ENCODE measurements at places on chromosomes 2 and 18.
A peak's percentile ranks its signal among the peaks of the same experiment; 100 is the strongest.

DNA sequence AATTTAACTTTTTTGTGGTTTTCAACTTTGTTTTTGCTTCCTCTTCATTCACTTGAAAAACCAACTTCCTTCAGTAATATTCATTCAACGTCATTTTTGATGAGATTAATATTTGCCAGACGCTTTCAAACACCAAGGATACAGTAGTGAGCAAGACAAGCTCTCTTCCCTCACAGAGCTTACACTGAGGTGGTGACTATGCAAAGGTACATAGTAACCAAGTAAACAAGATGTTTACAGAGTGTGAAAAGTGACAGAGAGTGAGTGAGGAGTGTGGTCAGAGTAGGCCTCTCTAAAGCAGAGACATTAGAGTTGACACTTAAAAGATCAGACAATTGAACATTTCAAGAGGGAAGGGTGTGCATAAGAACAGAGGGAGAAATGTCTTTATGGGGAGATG, 155.5 kb downstream of the TMEM247 start:
- DNase-seq = no peak

GRCh38 chr2:171883275-171883893, 10.7 kb downstream of the SLC25A12 start:
- DNase-seq = no peak

- DNase-seq = no peak
Measured at GRCh38 chr2:201441409-201441808, 9.8 kb downstream of the TRAK2 start.

- no peak for DNase-seq
Measured at GRCh38 chr2:217489145-217489960, 513.4 kb downstream of the TNS1 start.

- no peak for DNase-seq
Measured at GRCh38 chr2:224882291-224883171, 159.7 kb downstream of the DOCK10 start.

DNA sequence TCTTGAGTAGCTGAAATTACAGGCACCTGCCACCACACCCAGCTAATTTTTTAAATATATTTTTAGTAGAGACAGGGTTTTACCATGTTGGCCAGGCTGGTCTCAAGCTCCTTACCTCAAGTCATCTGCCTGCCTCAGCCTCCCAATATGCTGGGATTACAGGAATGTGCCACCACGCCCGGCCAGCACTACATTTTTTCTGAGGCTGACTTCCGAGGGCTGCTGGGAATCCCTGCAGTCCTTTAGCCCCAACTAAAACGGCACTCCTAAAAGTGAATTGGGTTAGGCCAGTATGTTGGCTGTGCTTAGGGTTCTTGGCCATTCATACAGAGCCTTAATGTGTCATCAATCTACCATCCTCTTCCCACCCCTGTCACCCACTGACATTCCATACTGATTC, 375.4 kb downstream of the DCC start:
- no peak for DNase-seq

- DNase-seq = no peak
Measured at GRCh38 chr18:79442508-79443221, 46.9 kb downstream of the NFATC1 start.

GRCh38 chr2:25312958-25313710, 28.6 kb downstream of the DNMT3A start:
- DNase-seq = no peak

DNA sequence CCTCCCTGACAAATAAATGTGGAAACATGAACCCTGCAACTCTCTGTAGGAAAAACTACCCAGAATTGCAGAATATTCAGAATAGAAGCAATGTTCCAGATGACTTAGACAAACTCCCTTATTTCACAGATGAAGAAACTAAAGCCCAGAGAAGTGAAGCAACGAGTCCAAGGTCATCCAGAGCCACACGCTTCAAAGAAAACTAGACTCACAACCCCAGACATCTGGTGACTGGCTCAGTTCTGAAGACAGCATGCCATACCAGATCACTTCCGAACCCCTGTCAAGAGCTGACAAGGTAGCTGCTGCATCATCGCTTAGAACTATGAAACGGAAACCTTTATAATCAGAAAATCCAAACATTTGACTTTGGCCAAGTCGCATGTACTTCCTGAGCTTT, 101.3 kb downstream of the PID1 start:
- DNase-seq = no peak

GRCh38 chr18:79438898-79439627, 43.3 kb downstream of the NFATC1 start:
- DNase-seq = no peak

DNA sequence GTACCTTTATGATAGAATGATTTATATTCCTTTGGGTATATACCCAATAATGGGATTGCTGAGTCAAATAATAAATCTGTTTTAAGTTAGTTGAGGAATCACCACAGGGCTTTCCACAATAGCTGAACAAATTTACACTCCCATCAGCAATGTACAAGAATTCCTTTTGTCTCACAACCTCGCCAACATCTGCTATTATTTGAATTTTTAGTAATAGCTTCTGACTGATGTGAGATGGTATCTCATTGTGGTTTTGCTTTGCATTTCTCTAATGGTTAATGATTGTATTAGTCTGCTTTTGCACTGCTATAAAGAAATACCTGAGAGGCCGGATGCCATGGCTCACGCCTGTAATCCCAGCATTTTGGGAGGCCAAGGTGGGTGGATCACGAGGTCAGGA, 1387.6 kb upstream of the ACVR2A start:
- no peak for DNase-seq

DNA sequence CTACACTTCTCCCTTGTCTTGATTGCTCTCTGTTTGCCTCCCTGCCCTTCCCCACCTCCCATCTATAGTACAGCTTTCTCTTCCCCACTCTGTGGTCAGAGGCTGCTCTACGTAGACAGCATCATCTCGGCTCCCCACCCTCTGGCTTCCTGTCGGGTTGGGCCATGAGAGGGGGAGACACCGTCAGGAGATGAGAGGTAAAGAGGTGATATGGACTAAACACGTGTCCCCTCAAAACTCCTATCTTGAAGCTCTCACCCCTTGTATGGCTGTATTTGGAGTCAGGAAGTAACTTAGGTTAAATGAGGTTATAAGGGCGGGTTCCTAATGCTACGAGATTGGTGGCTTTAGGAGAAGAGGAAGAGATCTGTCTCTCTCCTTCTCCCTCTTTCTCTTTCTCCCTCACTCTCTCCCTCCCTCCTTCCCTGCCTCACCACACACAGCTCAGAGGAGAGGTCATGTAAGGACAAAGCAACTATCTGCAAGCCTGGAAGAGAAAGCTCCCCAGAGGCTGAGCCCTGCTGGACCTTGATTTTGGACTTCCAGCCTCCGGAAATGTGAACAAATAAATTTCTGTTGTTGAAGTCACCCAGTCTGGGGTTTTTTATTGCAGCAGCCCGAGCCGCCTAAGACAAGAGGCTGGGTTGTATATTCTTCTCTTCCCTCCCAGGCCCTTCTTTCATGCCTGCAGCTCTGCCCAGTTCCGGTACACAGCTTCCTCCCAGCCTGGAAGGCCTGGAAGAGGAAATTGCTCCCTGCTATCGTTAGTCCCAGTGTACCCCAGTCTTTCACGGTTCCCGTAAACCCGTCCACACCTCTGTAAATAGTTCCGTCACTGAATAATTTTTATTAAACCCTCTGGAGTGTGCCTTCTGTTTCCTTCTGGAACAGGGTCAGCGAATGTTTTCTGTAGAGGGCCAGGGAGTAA, 138.0 kb downstream of the AKAIN1 start:
- peak; percentile 4 for DNase-seq

GRCh38 chr2:133787207-133787606, 218.9 kb upstream of the NCKAP5 start:
- no peak for DNase-seq

DNA sequence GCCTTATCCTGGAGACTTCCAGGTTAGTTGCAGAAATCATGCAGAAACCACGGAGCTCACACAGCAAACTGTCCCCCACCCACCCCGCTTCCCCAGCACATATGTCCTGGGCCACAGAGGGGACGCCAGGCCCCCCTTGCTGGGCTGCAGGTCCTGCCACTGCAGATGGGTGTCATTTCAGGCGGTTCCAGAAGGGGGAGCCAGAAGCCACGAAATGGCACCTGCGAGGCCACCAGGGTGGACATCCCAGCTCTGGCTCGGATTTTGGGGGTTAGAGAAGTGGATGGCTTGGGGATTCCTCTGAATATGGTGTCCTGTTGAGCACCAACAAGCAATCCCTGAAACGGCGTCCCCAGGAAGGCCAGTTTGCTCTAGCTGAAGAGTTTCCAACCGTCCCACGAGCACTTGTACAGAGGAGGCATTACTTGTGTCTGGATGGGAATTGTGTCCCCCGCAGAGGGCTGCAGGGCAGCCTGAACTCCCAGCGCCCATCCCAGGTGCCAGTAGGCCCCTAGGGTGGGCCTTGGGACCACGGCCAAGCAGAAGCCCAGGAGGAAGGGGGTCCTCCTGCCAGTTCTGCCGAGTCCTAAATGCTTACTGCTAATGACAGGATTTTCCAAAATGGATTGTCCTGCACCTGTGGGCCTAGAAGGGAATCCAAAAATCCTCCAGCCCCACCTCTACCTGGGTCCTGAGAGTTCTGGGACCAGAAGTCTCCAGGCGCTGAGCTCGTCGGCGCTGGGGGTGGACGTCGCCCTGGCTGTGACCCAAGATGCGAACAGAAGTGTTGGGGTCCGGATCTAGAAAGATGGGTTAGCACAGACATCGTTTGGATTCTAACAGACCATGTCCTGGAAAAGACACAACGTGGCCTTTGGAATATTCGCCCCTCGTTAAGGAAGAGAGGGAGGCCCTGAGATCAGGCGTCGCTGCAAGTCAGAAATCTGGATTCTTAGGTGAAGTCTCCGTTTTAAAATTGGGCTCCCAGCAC, 14.6 kb upstream of the NFATC1 start:
- DNase-seq = no peak

GRCh38 chr2:143482771-143483170, 353.6 kb downstream of the ARHGAP15 start:
- DNase-seq = no peak

DNA sequence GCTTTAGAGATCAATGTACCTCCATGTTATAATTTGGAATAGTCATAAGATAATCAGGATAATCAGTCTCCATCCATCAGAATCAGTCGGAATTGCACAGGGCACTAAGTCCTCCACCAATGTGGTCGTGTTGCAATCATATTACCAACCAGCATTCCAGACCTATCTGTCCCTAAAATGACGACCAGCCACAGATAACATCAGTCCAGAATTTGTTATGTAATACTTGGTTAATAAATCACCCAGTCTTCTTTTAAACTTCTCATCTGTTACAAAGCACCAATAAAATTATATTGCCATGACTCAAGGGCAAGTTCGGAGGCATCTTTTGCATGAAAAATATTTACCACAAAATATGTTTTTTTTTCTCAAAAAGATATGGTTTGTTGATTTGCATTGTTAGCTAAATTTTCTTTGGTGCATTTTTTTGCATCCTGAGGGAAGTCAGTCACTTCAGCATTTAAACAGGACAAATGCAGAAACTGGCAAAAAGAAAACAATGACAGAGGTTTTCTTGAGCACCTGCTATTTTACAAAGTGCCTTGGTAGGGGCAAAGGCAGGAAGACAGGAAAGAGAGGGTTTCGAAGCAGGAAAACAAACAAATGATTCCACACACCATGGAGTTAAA, 29.3 kb downstream of the PIEZO2 start:
- DNase-seq = no peak

DNA sequence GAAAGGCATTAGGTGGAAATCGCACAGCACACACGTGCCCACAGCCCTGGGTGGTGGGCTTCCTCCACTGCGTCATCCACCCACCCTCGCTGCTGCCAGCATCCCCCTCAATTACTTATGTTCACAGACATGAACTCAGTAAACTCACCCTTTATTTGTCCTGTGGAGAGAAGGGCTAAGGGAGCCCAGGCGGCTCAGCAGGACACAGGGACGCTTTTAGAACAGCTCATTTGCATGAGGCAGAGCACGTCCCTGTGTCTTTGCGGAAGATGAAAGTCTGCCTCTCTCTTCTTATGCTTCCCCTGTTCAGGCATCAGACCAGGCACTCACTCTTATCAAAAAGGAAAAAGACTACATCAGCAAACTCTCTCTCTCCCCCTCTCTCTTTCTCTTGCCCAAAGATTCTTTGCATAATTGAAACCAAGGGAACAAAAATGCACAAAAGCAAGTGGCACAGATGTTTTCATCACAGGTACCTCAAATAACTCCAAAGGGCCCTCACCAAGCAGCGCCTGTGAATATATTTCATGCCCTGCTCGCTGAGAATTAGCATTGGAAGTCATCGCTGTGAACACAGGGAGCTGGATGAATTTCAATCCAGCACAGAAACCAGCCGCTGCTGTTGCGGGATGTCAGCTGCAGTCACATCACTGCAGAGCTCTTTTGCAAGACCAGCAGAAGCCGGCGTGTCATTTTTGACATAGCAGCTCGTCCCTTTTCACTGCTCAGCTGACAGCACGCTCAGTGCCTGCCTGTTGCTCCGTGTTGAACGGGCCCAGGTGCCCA, 376.3 kb upstream of the MYT1L start:
- no peak for DNase-seq

DNA sequence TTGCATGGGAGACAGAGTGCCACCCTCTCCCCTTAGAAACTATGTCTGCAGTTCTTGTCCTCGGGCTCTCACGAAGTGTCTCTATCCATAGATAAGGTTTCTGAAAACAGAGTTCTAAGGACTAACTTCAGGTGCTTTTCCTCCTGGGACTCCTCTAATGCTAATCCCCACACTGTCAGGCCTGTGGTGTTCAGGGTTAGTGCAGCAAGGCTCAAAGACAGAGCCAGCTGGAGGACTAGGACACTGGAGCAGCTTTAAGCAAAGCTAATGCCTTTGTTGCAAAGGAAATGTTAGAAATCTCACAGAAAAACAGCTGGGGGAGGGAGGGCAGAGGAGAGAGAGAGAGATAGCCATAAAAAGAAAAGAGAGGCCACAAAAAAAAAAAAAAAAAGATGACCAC, 824.0 kb upstream of the FSHR start:
- no peak for DNase-seq

- DNase-seq = no peak
Measured at GRCh38 chr2:81545626-81546025, 1241.1 kb upstream of the LRRTM1 start.

DNA sequence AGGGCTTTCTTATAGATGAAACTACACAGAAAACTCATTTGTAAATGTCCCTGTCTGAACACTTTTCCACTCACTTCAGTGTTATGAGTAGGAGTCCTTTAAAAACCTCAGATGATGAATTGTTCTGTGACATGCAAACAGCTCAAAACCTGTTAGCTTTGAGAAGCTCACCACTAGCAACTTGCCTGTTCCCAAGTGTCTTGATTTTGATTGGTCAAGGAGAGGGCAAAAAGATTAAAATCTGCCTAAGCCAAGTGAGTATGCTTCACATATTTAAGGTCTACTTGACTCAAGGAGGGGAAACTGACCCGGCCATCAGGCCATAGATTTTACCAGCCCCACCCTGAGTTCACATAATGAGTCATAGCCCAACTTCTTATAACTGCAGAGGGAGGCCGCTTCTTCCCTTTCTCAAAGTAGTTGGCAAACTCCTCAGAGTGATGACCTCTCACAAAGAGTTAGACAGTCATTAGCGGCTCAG, 45.2 kb upstream of the MEIS1 start:
- no peak for DNase-seq

- DNase-seq = no peak
Measured at GRCh38 chr2:152553518-152553917, 163.7 kb downstream of the PRPF40A start.
